Cerebellar nuclear complex (tissue), 1 donor: ENCODE measurements at places on chromosomes 13 and 19.

DNA sequence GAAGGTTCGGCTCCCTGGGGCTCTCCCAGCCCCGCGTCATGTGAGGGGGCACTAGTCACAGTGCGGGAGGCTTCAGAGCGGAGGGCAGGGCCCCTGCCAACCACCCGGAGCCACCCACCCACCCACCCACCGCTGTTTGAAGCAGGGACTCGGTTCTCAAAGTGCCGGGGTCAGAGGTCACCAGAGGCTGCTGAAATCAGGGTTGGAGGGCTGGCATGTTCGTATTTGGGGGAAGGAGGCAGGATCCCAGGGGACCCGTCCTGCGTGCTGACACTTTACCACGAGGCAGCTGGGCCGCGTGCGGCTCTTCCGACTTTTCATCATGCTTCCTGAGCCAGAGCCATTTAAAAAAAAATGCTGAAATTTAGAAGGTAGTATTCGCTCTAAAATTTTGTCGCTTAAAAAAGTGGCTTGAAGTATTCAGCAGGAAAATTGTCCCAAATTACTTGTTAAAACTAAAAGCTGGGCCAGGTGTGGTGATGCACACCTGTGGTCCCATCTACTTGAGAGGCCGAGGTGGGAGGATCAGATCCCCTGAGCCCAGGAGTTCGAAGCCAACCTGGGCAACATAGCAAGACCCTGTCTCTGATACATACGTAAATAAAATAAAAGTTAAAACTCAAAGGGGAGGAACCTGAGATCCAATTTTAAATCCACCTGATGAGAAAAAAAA, 21.2 kb downstream of the ATP11A start:
- DNase-seq: no peak

GRCh38 chr19:6632002-6632621, 37.8 kb downstream of the TNFSF14 start:
- no peak for DNase-seq

GRCh38 chr13:77810430-77810829, 108.2 kb downstream of the EDNRB start:
- DNase-seq: no peak

- DNase-seq: peak; percentile 18
These were observed at the start of gene INSR for GRCh38 chr19:7293762-7294557. INSR (minus strand) TSS chr19:7294414; CDS start chr19:7293891, 523 bp downstream.

DNA sequence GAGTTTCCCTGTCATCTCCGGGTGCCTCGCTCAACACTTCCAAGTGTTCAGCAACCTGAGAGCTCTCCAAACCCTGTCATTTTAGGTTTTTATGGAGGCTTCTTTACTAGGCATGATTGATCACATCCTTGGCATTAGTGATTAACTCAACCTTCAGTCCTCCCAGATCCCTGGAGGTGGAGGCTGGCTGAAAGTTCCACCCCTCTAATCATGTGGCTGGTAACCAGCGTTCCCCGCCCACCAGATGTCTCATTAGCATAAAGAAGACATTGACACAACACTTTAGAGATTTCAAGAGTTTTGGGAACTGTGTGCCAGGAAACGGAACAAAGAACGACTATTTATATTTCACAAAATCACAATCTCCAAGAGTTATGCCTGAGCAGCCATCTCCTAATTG, 71.1 kb upstream of the RGCC start:
- DNase-seq: no peak

- no peak for DNase-seq
These were observed 2.4 kb downstream of the ZMYM5 start for GRCh38 chr13:19860884-19861655.
